ENCODE measurements at places on chromosomes 11 and 22.
A peak's percentile ranks its signal among the peaks of the same experiment; 100 is the strongest.

- no peak for DNase-seq
Observed at GRCh38 chr22:47850644-47851151, 1088.2 kb downstream of the TBC1D22A start.

GRCh38 chr22:42939941-42940653 is 74.9 kb downstream of the PACSIN2 start:
- no peak for DNase-seq

DNA sequence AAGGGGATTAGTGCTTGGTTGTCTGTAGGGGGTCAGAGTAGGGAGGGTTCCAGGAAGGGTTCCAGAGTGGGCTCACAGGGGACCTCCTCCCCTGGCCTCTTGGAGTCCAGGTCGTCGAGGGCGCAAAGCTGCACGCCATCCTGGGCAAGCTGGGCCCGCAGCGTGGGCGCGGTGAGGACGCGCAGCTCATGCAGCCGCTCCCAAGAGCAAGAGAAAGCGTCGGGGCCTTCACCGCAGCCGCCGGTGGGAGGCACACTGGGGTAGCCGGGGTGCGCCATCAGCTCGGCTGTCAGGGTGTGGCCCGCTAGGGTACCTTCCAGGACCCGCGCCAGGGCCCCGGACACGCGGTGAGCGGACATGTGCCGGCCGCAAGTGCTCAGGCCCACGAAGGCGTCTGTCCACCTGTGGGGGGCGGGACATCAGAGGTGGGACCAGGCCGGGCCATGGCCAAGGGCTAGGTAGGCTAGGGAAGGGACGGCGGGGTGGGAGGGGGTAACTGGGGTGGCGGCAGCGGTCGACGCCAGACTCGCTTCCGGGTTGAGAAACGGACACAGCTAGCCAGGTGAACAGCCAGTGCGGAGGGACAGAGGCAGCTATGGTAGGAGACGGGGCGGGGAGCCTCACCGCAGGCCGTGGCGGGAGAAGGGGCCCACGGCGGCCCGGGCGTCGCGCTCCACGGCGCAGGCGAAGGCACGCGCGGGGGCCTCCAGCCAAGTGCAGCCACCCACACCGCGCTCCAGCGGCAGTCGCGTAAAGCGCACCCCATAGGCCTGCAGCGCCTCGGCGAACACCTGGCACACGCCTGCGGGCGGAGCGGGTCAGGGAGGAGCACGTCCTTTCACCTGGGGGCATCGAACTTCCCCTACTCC is 1.2 kb downstream of the YDJC start:
- no peak for DNase-seq

DNA sequence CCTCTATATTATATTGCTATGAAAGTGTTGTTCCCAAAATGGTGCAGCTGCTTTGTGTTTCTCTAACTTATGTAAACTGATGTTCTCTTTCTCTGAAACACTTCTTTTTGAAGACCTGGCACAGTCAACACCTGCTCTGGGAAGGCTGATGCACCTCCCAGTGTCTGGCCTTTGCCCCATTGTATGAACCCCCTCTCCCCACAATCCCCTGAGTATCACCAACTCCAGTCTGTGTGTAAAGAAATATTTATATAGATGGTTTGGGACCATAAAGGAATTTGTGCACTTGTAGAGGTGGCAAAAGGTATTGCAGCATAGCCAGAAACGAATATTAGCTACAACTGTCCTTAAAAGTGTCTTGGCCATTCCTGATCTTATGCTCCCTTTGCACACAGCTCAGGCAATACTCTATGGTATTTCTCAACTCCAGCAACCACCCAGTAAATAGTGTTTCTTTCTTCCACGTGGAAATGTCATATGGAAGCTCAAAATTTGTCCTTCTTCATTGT is 365.2 kb upstream of the DDI1 start:
- no peak for DNase-seq

- no peak for DNase-seq
Observed at GRCh38 chr11:102983486-102983885, 28.0 kb upstream of the MMP13 start.

- DNase-seq, result no peak
Observed at GRCh38 chr11:47400768-47401279, 7.6 kb upstream of the SLC39A13 start.

DNA sequence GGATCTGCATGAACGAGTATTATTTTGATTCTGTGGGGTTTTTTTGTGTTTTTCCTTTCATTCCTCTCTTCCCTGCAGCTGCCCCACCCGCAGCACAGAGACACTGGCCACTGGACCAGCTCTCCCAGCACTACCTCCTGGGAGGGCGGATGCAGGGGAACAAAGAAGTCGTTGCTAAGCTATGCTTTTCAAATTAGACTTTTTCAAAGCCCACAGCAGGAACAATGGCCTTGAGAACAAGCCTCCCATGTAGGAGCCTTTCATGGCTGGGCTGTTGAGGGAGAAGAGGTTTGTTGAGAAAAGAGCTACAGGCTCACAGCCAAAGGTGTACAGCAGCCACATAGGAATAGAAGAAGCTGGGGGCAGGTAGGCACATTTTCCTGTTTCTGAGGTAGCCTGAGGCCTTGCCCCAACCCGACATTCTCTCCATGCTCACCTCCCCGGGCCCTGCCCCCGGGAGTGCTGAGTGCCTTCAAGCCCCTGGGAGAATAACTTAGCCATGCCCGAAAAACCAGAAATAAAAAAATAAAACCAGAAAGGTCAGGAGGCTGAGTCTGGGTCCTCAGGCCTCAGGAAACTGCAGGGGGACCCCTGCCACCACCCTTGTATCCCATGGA is 20.5 kb upstream of the SYT12 start:
- no peak for DNase-seq

GRCh38 chr11:19756675-19757475 is 44.2 kb downstream of the NAV2 start:
- DNase-seq, result no peak

GRCh38 chr11:122627745-122628144 is 27.8 kb upstream of the UBASH3B start:
- no peak for DNase-seq

DNA sequence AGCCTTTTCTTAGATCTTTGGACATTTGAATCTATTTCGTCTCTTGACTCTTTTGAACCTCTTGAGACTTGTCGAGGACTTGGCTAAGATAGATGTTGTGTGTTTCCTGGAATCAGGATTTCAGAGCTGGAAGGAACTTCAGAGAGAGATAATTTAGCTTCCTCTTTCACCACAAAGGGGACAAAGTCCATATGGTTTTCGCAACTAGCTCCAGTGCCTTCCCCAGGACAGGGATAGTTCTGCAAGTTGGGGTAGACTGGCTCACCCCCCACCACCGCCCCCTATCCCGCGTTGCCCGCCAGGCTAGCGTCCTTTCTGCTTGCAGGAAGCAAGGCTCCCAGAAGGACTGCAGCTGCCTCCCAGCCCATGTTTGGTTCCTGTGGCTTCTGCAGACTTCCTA is 75.7 kb upstream of the MYO18B start:
- no peak for DNase-seq

- no peak for DNase-seq
Observed at GRCh38 chr22:42814215-42814614, 42.9 kb downstream of the ARFGAP3 start.

DNA sequence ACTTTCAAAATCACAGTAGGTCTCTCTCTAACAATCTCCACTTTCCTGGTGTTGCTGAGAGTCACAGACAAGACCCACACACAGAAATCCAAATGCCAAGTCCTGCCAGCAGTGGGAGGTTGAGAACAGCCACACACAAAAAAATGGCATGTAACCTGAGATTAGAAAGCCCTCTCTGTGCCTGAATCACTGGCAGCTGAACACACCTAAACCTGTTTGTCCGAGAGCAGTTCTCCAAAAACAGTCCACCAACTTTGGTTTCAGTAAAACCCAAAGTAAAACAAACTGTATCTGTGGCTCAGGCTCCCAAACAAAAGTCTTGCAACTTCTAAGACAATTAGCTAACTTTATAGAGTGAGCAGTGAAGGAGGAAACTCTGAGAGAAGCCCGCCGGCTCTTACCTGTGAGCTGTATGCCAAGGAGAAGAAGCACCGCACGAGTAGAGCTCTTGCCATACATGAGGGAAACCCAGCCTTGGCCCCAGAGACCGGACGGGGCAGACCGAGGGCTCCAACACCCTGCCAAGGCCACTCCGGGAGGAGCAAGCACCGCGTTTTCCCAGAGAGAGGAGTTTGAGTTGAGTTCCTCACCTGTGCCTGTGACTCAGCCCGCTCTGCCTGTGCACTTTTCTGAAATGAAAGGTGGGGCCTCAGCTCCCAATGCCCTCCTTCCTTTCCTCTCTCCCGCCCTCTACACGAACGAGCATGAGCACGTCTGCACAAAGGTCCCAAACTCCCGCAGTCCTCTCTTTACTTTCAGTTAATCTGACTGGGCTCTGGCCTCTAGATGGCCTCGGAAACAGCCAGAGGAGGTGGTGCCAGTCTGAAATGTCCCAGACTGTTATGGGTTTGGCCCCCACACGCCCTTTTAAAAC is at the start of gene MPZL2:
Gene MPZL2 (minus strand): TSS at position 603 of the 874 bp plus-strand sequence. CDS start 144 bp downstream, at position 459.
- no peak for DNase-seq

- peak; percentile 88 for DNase-seq
Observed at GRCh38 chr22:37643225-37643847, 3.9 kb downstream of the SH3BP1 start.

GRCh38 chr22:26690654-26691376 is 33.4 kb downstream of the MIAT start:
- no peak for DNase-seq

DNA sequence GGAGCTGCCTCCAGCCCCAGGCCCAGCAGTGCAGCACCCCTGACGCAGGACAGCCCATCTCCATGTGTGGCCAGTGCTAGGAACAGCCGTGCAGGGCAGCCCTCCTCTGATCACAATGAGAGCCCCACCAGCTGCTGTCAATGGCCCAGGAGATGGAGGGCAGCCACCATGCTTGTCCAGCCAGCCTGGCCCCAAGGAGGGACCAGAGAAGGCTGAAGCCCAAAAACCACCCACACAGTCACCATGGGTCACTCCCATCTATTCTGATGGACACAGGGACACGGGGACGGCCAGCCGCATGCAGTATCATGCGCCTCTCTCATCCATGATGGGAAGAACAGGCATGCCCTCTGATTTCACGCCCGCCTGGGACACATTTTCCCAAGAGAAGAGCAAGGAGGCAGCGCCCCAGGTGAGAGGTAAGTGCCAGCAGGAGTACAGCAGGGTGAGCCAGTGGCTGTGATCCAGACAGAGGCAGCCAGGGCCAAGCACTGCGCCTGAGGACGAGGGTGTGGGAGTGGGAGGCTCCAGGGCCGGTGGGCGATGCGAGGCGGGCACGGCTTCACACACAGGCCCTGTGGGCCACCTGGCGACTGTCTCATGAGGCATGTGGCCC is 33.6 kb upstream of the GNB1L start:
- DNase-seq, result no peak

DNA sequence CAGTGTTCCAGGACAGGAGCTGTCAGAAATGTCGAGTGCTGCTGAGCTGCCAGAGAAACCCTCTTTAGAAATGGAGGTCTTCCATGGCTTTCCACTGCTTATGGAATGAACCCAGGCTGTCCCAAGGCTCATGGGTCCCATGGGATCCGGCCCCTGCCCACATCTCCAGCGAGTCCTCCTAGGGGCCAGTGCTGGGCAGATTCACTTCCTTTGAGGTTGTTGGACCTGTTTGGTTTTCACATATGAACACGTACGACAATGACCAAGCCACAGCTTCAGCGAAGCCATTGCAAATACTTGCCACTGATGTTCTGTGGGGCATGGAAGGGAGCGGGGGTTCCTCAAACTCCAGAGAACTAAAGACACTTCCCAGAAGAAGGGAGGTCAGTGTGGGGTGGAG is 483.3 kb downstream of the TBC1D22A start:
- no peak for DNase-seq

- no peak for DNase-seq
Observed at GRCh38 chr11:125147280-125147679, 17.3 kb upstream of the PKNOX2 start.

- DNase-seq, result peak; percentile 82
Observed at GRCh38 chr11:35617687-35618496, at the start of gene FJX1. Gene FJX1, plus strand, starts transcription at chr11:35618460. Its CDS starts 177 bp downstream, at chr11:35618637.

DNA sequence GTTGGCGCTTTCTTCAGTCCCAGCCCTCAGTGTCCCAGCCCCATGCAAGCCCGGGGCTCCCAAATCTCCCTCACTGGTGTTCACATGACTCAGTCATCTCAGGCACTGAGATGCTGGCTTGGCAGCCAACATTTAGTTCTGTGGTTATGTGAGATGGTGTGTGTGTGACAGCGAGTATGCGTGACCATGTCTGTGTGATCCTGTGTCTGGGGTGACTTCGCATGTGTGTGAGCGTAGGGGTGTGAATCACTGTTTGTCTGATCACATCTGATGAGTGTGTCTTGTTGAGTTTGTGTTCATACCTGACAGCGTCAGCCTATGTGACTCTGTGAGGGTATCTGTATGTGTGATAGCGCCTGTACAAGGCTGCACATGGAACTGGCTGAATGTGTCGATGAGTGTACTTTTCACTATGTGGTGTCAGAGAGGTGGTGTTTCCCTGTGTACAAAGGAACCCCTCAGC is 16.2 kb downstream of the CREB3L1 start:
- DNase-seq, result no peak

DNA sequence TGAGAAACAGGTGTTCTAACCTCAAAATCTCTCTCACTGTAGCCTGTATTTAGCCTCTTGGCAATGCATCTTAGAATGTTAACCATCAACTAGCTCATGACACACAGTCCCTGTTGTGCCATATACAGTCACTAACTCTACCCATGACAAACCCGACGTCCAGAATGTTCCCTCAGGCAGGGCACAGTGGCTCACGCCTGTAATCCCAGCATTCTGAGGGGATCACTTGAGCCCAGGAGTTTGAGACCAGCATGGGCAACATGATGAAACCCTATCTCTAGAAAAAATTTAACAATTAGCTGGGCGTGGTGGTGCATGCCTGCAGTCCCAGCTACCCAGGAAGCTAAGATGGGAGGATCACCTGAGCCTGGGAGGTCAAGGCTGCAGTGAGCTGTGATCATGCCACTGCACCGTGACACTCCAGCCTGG is 18.2 kb upstream of the CCDC34 start:
- no peak for DNase-seq

GRCh38 chr11:104968856-104969776 is 742 bp upstream of the CASP4 start:
- no peak for DNase-seq

All from GM13976 (cell line).